ENCODE measurements at places on chromosomes 6 and 20.
A peak's percentile ranks its signal among the peaks of the same experiment; 100 is the strongest.

DNA sequence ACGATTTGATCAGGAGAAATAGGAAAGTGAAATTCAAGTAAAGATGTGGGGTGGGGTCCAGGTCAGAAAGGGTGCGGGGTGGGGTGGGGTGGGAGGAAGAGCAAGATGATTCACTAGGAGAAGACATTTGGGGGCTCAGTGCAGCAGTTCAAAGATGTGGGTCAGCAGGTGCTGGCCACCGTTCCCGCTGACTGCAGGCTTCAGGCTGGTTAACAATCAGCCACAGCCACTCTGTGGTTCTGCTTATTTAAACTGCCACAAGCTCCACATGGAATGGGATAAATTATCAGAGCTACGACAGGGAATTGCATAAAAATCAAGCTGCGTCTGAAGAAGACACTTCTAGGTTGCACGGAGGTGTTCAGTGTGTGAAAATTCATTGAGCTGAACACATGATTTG is 49.4 kb downstream of the TRAM2 start:
- no peak for DNase-seq

GRCh38 chr6:2764610-2765165 is 505 bp upstream of the WRNIP1 start:
- peak; percentile 40 for DNase-seq

DNA sequence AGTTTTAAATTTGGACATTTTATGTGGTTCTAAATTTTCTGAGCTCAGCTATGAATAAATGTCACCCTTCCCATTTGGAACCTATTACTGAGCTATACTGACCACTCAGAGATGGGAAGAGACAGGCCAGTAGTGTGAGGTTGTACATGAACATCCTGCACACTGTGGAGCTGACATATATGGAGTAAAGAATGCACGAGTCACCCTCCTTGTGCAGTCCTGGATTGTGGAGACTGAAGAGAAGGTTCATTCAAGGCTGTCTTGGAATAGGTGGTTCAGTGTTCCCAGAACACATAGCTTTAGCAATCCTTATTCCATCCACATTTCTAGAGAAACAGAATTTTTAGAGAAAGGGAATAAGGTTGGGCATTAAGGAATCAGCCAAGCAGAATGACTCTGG is 50.3 kb upstream of the OGFRL1 start:
- DNase-seq: no peak

DNA sequence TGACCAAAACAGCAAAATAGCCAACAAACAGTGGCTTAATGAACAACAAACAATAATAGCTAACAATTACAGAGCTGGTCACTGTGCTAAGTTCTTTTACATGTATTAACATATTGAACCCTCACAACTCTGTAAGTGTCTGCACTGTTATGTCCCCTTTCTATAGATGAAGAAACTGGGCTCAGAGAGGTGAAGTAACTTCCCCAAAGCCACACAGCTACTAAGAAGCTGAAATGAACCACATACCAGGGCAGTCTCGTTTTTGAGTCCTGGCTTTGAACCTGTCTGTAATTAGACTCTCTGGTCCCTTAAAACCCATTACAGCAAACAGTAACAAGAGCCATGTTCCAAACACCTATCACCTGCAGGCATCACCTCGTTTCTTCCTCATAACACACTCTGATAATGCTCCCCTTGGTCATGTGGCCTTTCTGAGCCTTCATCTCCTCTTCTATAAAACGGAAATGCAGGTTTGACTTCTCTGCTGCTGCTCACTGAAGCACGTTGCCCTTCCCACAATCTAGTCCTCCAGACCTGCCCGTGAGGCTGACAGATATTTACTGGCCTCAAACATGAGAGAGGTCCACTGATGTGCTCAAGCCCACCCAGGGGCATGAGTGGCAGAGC is 23.3 kb downstream of the KCNK15 start:
- no peak for DNase-seq

- DNase-seq: no peak
Observed at GRCh38 chr20:56483970-56484369, 15.5 kb downstream of the RTF2 start.

DNA sequence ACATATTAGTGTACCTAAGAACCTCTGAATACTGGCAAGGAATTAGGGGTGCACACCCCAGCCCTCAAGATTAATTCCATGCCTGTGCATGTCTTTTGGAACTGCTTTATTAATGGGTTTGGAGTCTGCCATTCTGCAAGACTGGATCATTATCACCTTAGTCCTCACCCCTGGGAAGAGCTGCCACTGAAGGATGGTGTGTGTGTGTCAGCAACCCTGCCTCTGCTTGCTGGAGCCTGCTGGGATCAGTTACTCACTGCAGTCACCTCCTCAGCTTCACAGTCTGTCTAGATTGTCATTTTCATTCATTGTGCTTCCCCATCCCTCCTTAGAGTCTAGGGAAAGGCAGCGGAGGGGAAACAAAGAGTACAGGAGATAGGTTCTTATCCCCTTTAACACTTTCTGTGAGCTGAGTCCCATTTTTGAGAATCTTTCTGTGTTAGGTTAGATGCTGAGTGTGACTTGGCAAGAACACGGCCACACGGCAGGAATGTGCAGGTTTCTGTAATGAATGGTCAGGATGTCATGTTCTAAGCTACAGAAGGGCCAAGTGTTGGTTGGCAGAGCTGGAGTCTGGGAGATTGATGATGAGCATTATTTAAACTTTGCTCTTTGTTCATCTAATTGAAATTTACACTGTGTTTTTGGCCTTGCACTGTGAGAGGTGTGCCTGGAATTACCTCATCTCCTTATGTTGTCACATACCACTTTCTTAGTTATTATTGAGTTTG is 21.1 kb downstream of the GHRH start:
- DNase-seq: no peak

DNA sequence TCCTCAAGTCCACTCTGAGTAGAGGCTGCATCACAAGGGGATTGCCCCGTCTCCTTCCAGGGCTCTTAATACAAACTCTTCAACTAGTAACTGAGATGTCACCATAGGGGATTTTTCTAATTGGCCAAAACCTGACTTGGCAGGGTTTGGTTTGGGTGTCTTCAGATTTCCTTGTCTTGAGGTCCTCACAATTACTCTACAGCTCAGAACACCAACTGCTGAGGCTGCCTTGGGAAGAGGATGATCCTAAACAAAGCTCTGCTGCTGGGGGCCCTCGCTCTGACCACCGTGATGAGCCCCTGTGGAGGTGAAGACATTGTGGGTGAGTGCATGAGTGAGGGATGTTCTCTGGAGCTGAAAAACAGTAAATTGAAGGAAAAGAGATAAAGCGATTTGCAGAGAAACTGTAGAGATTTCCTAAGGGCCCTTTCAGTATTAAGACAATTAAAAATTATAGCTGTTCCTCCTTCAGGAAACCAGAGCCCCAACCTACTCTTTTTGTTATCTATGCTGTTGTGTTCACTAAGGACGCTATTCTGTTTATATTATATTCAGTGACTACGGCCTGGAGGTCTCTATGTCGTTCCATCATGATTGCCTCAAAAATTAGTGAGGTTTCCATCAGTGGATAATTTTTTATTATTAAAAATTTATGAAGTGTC is at the start of gene HLA-DQA1:
HLA-DQA1 (plus strand) TSS at position 188 of the 662 bp plus-strand sequence; CDS start at position 241, 53 bp downstream.
- no peak for DNase-seq

DNA sequence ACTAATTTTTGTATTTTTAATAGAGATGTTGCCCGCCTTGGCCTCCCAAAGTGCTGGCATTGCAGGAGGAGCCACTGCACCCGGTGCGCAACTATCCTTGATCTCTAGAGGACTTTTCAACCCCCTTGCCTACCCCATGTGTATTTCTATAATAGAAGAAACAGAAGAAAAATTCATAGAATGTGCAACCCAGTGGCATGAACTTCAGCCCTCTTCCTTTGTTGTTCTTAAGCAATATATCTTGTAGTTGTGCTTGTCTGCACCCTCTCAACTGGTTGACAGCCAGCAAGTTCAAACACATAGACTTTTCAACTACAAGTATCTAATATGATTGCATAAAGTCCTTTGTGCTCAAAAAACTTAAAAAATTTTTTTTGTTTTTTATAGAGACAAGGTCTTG is 72.3 kb upstream of the NCOA3 start:
- no peak for DNase-seq

- DNase-seq: no peak
Observed at GRCh38 chr20:63060057-63060991, 53.6 kb upstream of the BHLHE23 start.

- DNase-seq: no peak
Observed at GRCh38 chr6:138443979-138444378, 40.0 kb downstream of the HEBP2 start.

DNA sequence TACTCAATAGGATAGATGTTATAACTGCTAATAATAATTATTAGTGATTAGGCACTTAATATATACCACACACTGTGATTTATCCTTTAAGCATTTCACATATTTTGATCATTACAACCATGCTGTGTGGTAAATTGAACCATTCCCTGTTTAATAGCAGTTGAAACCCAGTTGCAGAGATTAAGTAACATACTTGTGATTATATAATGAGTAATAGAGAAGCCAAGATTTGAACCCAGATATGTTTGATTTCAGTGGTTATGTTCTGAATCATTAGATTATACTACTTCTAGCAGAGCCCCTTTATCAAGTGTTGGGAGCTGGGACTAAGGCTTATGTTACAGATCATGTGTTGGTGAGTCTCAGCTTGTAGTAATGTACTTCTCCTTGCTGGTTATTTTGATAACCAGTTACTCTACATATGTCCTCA is 44.1 kb downstream of the STK4 start:
- no peak for DNase-seq

GRCh38 chr20:24672886-24673677 is 203.7 kb downstream of the SYNDIG1 start:
- no peak for DNase-seq

DNA sequence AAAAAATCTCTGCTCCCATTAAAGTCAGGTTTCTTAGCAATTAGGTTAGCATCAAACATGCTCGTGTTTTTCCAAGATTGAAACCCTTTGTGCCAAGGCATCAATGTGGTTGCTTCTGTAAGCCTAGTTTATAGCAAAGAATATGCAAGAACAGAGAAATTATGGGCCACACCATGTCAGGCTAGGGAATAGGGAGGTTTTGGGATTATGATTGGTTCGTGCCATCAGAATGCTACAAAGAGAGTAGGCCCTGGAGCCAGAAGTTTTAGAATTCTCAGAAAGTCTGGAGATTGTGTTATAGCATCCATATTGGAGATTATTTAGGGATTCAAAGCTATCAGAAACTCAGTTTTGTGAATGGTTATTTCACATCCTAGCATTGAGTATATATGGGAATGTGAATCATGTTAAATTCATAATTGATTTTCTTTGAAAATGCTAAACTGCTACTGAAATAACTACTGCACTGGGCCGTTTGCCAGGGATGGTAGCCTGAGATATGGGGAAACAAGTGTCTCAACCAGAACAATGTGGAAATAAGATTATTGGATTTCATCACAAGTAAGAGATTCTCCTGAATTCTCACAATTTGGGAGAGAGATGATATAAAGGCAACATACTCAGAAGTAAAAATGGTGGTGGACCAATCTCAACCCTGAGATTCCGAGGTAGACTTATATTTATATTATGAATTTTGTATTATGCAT is 45.3 kb downstream of the ZNF292 start:
- DNase-seq: no peak

DNA sequence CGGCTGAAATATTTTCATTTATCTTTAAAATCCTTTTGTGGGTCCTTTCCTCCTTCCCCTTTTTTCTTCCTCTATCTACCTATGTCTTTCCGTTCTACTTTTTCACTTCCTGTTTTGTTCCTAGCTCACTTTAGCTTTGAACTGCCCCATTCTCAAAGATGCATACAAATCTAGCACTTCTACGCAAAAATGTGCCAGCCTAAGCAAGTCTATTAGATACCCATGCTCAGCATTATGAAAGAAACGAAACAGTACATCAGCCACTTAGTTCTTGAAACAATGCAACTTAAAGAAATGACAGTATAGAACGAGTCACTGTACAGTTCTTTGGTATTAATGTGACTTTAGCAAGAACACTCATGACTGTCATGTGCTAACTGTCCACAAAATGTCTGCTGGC is 47.3 kb upstream of the MARCKS start:
- no peak for DNase-seq

GRCh38 chr6:95081231-95081630 is 496.1 kb upstream of the MANEA start:
- DNase-seq: no peak

DNA sequence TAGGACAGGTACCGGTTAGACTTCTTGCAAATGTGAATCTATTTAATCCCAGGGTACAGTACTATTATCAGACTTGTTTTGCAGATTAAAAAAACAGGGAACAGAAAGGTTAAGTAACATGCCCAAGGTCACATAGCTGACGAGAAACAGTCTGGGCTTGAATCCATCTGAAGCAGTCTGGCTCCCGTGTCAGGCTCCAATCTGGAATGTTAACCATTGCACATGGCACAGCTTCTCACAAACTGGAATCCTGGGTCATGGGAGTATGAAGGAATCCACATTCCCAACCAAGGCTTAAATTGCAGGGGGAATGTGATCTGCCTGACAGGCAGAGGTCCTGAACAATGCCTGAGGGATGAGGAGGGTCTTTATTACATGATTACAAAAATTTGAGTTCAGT is 187.5 kb upstream of the SPTLC3 start:
- DNase-seq: no peak

Data from activated T-cell treated with anti-CD3 and anti-CD28 coated beads for 24 hours (primary cell).